ENCODE measurements at places on chromosomes 13 and 19. TPM values are rescaled to one million over a fixed set of nuclear protein-coding genes. Genes with fewer than 3 reads are reported as not detected.

- no peak for DNase-seq
Observed at GRCh38 chr19:33604651-33605050, 17.1 kb upstream of the CHST8 start.

NCCRP1 gene
- total RNA-seq, result 0.10 TPM

GRCh38 chr19:29040951-29041350 lies 172.0 kb downstream of the UQCRFS1 start:
- DNase-seq, result no peak

GIPC3 gene
- total RNA-seq, result 0.02 TPM

SLC10A2 gene
- not detected for total RNA-seq

GRCh38 chr19:34308381-34309367 lies 54.3 kb downstream of the GARRE1 start:
- DNase-seq, result no peak

DNA sequence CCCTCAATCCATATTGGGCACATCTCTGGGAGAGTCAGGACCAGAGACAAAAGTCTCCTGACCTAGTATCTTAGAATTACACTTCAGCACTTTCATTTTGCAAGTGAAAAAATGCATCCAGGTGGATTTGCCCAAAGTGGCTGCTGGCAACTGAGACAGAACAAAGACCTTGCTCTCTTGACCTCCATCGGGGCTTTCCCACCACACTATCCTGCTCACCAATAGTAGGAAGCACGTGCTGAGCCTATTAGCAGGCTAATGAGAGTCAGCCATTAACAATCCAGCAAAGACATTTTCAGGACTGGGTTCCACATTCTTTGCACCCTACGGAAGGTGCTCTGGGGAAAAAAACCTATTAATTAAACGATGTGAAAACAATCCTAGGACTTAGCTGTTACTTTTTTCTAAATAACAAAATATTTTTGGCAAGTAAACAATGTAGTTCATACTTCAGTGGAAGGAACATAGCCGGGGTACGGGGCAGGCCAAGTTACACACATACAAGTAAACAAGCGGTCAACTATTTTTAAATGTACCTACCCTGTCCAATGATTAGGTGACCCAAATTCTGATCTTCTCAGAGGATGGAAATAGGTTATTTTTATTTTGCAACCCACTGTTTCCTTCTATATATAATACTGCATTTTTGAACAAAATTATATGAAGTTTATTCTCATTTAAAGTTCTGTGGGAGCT lies 78.6 kb downstream of the CDADC1 start:
- DNase-seq, result no peak

- DNase-seq, result no peak
Observed at GRCh38 chr13:33958964-33959363, 141.0 kb downstream of the RFC3 start.

DNA sequence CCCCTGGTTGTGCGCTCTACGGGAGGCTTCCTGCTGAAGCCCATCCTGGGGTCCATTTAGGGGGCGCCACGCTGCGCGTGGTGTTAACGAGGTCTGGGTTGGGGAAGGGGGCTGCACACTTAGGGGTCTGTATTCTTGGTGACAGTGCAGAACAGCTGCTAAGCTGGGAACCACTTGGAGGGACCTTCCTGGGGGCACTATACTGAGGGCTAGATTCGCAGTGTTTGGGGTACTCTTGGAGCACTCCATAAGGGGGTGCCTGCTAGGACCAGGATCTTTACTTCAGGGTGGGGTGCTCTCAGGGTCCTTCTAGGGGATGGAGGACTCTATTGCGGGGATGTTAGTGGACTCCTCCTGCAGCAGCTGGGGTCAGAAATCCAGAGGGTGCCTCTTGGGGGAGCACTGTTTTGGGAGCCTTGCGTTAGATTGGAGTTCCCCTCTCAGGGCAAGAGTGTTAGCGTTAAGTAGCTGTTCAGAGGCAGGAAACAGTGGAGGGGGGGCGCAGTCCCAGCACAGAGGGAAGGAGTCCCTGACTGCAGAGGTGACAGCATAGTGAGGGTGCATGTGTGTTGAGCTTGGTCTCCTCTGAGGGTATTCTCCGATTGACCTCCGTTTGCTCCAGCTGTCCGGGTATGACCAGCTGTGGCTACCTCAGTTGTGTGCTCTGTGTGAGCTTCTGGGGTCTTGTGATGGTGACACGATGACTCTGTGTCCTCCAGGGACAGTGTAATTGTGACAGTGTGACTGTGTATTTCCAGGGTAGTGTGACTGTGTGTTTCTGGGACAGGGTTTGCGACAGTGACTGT lies 1.1 kb downstream of the PDE4A start:
- DNase-seq, result no peak

- DNase-seq, result peak; percentile 21
Observed at GRCh38 chr13:38348861-38349389, 726 bp upstream of the UFM1 start.
